ENCODE measurements at places on chromosomes 11 and 22.

DNA sequence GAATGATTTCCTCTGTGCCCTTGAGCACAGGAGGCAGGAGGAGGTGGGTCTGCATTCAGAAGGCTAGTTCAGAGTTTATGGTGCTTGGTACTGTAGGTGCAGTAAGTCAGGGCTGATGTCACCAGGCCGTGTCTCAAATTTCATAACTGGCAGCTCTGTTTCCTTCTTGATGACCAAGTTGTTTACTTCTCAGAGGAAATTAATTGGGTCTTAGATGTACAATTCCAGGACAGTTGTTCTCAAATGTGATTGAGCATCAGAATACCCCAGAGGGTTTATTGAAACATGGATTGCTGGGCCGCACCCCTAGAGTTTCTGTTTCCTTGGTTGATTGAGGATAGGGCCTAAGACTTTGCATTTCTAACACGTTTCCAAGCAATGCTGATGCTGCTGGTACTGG lies 6.2 kb downstream of the AMOTL1 start:
- DNase-seq, result no peak

DNA sequence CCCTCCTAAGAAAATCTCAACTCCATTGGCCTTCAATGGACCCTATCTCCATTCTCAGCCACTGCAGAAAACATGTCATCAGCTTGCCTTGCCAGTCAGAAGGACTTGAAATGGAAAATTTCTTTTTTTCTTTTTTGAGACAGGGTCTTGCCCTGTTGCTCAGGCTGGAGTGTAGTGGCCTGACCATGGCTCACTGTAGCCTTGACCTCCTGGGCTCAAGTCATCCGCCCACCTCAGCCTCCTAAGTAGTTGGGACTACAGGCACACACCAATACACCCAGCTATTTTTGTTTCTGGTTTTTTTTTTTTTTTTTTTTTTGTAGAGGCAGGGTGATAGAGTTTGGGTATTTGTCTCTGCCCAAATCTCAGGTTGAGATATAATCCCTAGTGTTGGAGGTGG lies 29.0 kb downstream of the AGBL2 start:
- DNase-seq, result no peak

DNA sequence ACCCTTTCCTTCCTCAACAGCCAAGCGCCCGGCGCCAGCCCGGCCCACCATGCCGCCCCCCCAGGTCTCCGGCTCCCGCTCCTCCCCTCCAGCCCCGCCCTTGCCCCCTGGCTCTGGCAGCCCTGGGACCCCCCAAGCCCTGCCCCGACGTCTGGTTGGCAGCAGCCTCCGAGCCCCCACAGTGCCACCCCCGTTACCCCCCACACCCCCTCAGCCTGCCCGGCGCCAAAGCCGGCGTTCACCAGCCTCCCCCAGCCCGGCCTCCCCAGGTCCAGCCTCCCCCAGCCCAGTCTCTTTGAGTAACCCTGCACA lies 3.3 kb upstream of the PDXP start:
- DNase-seq, result no peak

DNA sequence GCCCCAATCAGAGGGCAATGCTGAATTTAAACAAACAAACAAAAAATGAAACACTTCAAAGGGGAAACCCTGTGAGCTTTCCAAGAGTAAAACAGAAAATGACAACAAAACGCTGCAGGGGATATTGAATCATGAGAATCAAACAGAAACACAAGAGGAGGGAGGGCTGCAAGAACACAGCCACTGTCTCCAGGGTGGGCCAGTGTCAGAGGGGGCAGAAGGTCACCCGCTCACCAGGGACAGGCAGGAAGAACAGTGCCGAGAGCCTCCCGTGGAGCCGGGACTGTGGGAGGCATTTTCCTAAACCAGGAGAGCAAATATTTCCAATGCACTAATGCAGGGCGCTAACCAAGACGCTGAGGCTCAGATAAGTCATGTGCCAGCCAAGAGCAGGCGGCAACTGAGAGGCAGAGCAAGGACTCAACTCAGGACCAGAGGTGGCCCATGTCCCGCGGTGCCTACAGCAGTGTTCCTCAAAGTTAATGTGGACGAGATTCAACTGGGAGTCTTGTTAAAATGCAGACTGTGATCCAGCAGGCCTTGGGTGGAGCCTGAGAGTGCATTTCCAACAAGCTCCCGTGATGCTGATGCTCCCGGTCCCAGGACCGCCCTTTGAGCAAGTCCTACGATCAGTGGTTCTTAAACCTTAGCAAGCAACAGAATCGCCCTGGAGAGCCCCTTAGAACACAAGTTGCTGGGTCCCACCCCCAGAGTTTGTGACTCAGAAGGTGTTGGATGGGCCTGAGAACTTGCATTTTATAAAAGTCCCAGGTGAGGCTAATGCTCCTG lies 197.2 kb downstream of the TENM4 start:
- peak; percentile 43 for DNase-seq

GRCh38 chr11:66188580-66188979 lies 79.9 kb upstream of the RAB1B start:
- peak; percentile 56 for DNase-seq

DNA sequence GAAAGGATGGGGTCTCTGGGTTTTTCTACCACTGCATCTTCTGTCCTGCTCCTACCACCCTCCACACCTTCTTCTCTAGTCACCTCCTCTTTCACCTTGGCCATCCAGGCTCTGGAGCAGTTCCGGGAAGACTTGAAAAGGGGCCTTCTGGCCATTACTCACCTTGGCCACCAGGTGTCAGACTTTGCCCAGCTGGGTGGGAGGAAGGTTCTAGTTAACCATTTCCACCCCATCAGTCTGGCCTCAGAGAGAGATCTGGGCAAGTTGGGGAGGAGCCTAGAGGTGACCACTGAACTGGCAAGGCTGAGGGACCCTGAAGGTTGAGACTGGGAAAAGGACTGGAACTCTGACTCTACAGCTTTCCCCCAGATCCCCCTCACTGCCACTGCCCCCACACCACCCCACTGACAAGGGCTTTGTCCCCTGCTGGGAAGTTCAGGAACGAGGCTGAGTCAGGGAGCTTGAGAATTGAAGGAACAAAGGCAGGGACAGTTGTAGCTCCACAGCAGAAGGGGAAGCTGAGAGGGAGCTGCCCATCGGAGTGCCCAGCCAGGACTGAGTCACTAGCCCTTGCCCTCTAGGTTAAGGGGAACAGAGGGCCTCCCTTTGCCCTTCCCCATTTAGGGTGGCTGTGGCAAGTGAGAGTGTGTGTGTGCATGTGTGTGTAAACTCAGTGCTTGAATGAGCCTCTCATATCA lies 3.7 kb upstream of the POLD4 start:
- peak; percentile 91 for DNase-seq

GRCh38 chr22:23038334-23038642 lies 32.0 kb upstream of the GNAZ start:
- DNase-seq, result no peak

- peak; percentile 73 for DNase-seq
These were observed 13.2 kb upstream of the SHISAL1 start for GRCh38 chr22:44325718-44326490.

DNA sequence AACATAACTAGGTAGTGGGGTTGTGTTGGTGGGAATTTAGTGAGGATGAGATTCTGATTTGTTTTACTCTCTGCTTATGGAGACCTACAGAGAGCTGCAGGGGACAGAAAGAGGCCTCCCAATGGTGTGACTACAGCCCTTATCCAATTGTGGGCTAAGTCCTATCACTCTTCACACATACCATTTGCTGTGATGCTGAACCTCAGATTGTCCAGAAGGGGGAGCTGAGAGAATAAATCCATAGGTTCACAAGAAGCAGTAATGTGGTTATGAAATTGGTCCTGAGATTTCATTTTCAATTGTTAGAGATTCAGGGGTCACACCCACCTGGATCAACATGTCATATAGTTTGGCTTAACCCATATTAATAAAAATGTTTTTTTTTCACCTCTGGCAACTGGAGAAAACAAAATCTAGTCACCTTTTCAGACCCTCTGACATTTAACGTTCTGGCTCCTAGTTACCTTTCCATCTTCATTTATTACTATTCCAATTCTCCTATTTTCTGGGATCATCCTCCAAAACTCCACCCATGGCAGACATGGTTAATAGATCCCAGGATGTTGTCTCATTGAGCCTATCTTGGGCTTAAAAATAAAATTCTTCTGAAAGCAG lies 53.3 kb upstream of the PTPN5 start:
- DNase-seq, result peak; percentile 41

DNA sequence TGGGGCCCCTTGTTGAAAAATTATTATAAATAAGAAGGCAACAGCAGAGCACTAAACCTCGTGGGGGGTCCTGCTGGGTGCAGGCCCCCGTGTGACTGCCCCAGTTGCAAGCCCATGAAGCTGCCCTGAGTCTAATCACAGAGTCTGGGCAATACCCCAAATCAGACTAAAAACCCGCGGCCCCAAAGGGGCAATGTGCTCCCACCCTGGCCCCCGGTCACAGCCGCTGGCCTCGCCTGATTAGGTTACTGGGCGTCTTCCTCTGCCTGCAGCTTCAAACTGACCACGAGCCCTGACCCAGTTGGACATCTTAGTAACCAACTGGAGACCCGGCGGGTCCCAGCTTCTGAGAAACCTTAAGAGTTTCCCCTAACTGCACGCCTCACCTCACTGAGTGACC lies 1.6 kb downstream of the CXCR5 start:
- DNase-seq, result no peak

GRCh38 chr11:107468596-107468995 lies 11.0 kb upstream of the CWF19L2 start:
- no peak for DNase-seq

All from astrocyte of the hippocampus (primary cell).